ENCODE measurements at places on chromosomes 2 and 18.

- DNase-seq: no peak
Observed at GRCh38 chr18:48326901-48327675, 82.1 kb downstream of the ZBTB7C start.

DNA sequence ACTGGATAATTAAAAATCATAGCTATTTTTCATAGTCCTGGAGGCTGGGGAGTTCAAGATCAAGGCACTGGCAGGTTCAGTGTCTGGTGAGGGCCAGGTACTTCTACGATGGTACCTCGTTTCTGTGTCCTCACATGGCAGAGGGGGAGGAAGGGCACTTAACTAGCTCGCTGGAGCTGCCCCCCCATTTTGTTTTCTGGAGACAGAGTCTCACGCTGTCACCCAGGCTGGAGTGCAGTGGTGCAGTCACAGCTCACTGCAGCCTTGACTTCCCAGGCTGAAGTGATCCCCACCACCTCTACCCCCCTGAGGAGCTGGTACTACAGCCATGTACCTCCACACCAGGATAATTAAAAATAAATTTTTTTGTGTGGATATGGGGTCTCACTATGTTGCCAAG lies 40.3 kb downstream of the ASB1 start:
- no peak for DNase-seq

GRCh38 chr2:74658516-74658915 lies 4.5 kb downstream of the SEMA4F start:
- no peak for DNase-seq

DNA sequence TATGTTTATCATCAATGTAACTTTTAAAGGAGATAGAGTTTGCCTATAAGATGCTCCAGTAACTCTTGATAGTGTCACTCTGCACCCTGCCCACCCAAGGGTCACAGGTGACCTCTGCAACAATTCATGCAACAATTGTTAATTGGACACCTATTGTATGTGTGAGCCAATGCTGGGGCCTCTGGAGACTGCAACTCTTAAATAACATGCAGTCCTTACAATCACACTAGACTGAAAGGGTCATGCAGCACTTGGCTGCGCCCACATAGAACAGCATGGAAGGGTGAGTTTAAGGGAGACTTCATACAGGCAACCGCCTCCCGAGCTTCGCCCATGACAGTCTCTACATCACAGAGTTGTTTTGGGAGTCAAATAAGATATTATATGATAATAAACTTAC lies 137.1 kb upstream of the TWIST2 start:
- DNase-seq: no peak

Measured in stimulated activated naive CD4-positive, alpha-beta T cell treated with Interleukin-2 at 50 U/mL for 16 hours (primary cell).